ENCODE measurements at places on chromosomes 1 and 21. TPM values are rescaled to one million over a fixed set of nuclear protein-coding genes. Genes with fewer than 3 reads are reported as not detected.

The ITLN2 gene
- not detected for total RNA-seq

The CACNA1S gene
- not detected for total RNA-seq

The OR10Z1 gene
- total RNA-seq, result not detected

The TP73 gene
- not detected for total RNA-seq

The LENEP gene
- 1.3 TPM for total RNA-seq

The HSPA6 gene
- total RNA-seq, result 0.33 TPM

The NOL9 gene
- 41.1 TPM for total RNA-seq

The CADM3 gene
- total RNA-seq, result 1.3 TPM

The SLC22A15 gene
- total RNA-seq, result 0.10 TPM

The LMX1A gene
- not detected for total RNA-seq

The RPE65 gene
- not detected for total RNA-seq

The TRIM46 gene
- 6.9 TPM for total RNA-seq

The BCL2L15 gene
- 0.33 TPM for total RNA-seq

The PIGR gene
- not detected for total RNA-seq

The C1QTNF12 gene
- 0.33 TPM for total RNA-seq

The G0S2 gene
- 4.6 TPM for total RNA-seq

The C1orf185 gene
- total RNA-seq, result not detected

The LCE2B gene
- total RNA-seq, result not detected

The SPRR3 gene
- not detected for total RNA-seq

The MSH4 gene
- total RNA-seq, result 0.10 TPM

The OR10K2 gene
- total RNA-seq, result not detected

The C1orf50 gene
- 4.9 TPM for total RNA-seq

The RNF186 gene
- not detected for total RNA-seq
